Progenitor cell of endocrine pancreas (in vitro differentiated cells): ENCODE measurements at places on chromosomes 12 and 14. TPM values are rescaled to one million over a fixed set of nuclear protein-coding genes. Genes with fewer than 3 reads are reported as not detected.

- DNase-seq, result no peak
These were observed 185.8 kb upstream of the SOX5 start for GRCh38 chr12:24135158-24135850.

- DNase-seq, result no peak
These were observed 34.0 kb downstream of the CHGA start for GRCh38 chr14:92956961-92957360.

DNA sequence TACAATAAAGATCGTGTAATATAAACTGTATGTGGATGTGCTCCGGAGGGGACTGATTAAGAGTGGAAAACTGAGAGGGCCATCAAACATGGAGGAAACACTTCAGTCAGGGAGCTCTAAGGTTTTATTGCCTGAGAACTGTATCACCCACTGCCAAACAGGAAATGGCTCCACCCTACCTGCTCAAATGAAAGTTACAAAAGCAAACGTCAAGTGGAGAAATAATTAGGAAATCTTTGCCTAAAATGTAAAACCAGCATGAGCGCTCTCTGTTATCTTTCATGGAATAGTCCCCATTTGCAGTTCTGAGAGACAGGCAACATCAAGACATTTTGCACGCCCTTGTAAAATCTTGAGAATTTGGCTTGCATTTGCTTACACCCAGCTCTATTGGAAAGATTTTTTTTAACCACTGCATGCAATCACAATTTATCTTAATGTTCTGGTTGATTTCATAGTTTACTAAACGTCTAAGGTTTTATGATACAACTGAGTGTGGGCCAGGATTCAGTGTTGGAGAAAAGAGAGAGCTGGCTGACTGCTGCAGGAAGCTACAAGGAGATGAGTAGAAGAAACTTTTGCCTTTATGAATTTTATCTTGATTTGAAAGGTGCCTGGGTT is 344.0 kb upstream of the PRICKLE1 start:
- no peak for DNase-seq

- no peak for DNase-seq
These were observed 178.6 kb upstream of the PDE3A start for GRCh38 chr12:20189767-20190166.

DNA sequence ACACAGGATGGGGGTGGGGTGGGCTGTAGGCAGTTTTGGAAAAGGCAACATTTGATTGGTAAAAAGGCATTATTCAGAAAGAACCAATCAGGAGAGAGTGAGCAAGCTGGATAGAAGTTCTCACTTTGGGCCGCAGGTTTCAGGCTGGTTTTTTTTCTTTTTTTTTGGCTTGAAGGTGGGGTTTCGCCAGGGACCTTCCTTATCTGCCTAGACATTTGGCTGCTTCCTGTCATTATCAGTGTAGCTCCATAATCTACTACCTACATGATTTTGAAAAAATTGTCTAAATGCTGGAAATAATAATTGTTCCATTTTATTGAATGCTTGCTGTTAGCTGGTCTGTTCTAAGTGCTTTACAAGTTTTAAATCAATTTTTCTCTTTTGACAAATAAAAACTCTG is 649.0 kb downstream of the TMTC2 start:
- no peak for DNase-seq

DNA sequence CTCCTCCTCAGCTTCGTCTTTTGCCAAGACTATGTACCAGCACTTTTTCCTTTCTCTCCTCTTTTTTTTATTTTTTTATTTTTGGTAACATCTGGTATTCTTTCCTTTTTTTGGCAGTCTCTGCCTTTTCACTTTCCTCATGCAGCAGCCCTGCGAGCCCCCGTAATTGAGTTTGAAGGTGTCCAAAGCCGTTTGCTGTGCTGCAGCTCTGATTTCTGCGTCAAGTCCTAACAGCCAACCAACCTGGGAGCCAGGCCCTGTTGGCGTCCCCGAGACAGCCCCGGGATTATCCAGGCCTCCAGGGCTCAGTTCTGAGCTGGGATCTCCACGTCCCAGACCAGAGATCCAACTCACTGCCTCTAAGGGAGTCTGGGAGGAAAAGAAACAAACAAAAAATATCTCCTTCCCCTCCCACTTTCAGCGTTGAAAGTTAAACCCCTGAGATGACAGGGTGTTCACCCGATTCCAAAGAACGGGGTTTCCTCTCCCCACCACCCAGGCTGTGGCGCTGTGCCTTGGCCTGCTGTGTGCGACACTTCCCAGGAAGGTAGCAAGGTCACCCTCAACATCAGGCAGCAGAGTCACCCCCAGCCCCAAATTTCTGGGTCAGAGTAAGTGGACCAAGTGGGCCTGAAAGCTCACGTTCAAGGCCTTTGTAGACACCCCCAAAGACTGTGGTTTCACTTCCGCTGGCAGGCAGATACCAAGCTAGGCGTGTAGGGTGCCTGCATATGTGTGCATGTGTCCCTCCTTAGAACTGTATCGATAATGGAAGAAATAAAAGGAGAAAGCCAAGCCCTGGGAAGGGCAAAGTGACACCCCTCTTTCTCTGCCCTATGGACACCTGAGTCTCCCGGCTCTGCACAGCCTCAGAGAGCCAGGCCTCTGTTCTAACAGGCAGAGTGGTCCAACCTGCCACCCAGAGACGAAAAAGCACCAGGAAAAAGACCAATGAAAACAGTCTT is 11.1 kb downstream of the BCL11B start:
- no peak for DNase-seq

DNA sequence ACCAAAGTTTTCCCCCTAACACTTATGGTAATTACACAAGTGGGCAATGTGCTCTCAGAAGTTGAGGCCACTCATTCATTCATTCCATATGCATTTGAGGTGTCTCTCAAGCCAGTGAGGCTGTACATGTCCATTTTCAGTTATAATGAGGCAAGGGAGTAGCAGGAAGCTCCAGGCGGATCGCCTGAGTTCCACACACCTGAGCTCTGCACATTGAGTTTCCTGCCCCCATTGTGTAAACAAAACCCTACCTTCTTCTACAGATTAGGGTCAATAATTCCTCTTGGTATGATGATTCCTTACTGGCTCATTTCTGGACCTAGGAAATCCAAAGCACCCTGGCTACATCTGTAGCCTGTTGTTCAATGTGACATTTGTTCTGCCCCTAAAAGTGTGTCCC is 555.3 kb downstream of the MED13L start:
- no peak for DNase-seq

- DNase-seq, result no peak
These were observed 23.1 kb downstream of the MAX start for GRCh38 chr14:65079201-65079600.

GRCh38 chr12:48286665-48287064 is 64.1 kb downstream of the ZNF641 start:
- no peak for DNase-seq

DNA sequence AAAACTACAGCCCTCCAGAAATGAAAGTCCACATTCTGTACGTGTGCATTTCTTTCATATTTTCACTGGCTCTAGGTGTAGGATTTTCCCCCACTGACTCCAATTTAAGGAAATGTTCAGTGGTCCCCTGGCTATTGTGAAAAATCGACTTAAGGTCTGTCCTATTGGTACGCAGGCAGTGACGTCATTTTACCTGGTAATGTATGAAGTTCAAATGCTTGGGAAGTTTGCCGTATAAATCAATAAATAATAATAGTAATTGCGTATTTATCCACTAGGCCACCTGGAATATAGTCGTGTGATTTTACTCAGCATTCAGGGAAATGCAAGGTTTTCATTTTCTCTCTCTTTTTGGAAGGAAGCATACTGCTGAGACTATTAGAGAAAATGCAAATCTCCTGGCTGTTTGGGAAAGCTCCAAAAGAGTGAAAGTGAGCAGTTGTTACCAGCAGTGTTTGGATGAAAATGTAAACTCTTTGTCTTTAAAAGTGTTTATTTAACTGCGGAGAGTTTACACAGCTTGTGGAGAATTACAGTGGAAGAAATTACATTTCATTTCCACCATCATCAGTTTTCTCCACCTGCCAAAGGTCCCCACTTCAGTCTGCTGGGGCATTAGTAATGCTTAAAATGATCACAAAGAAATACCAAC is 107.0 kb downstream of the EXOC5 start:
- no peak for DNase-seq

DNA sequence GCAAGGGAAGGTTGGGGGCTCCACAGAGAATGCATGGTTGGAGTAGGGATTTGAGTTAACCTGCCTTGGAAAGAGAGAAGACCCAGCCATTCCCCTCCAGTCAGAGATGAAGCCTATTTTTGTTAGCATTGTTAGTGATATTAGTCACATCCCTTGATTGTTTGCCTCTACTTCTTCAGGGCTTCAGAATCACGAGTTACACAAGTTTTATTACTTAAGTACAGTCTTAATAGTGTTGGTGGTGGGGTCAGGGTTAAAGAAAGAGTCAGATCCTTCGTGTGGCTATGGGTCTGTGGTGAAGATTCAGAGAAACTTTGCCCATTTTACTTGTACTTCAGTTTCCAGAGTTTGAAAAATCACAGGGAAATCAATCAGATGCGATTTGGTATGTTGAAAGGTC is 363.1 kb downstream of the LRIG3 start:
- no peak for DNase-seq

DNA sequence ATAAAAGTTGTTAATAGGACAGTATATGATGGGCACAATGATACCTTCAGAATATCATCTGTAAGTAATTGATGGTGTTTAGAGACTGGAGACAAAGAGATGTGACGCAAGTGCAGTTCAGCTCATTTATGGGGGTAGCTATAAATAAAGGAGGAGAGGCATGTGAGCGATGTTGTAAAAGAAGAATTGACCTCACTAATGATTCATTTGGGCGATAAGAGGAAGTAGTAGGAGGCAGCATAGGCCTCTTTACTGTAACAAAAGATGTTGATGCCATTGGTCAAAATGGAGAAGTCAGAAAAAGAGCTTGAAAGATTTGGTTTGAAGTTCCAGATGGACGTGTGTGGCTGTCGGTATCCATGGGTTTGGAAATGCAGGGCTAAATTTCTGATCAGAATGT is 70.0 kb downstream of the FLRT2 start:
- no peak for DNase-seq

The MYO1H gene
- 0.51 and 0.77 TPM in 2 replicates for total RNA-seq

DNA sequence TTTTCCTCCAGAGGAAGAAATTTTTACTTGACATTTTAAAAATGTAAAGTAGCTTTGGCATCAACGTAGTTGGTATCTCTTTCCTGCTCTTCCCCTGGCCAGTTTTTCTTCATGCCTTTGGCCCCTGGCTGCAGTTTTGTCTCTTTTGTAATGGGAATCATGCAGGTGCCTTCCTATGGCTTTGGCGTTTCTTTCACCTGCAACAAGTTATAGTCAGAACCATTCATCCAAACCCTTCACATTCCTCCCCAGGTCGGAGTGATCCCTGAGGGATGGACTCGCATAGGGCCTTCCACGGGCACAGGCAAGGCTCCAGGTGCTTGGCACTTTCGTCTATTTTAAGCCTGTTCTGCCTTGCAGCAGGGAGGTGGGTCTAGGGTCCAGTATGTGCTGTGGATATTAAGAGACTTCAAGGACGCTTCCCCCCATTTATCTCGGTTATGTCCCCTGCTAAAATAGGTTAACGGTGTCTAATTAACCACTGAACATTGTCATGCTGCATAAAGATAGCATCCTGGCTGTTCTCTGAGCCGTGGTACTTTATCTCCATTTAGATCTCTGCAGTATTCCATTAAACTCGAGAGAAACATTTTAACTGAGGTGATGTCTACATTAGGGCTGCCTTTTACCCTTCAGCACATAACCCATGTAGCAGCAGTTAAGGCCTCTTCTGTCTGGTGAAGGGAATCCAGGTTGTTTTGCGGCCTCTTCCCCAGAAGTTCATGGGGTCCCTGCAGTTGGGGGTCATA is 66.3 kb downstream of the IFT43 start:
- DNase-seq, result no peak

The APOLD1 gene
- total RNA-seq, result 5.3 and 5.4 TPM in 2 replicates

DNA sequence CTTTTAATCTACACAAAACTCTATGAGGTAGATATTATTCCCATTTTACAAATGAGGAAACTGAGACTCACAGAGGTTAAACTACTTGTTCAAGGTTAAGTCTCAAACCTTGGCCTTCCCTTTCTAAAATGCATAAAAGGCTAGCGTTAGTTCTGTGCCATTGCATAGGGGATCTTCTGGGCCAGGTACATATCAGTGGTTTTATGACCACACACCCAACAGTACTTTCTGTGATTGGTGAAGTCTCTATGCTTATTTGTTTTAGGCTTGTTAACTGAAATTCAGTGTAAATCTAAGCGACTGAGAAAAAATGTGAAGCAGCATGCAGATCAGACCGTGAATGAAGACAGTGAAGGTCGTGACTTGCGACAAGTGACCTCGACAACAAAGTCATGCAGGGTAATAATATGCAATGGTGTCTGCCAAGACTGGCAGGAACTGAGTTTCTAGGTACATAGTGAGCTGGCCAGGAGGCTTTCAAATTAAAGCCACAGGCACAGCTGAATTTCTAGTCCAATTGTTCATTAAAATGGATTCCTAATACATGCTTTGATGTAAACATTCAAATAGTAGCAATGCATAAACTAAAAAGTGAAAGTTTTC is 38.8 kb upstream of the GAS2L3 start:
- DNase-seq, result no peak

GRCh38 chr14:25833341-25834126 is 764.3 kb downstream of the NOVA1 start:
- DNase-seq, result peak; percentile 31

DNA sequence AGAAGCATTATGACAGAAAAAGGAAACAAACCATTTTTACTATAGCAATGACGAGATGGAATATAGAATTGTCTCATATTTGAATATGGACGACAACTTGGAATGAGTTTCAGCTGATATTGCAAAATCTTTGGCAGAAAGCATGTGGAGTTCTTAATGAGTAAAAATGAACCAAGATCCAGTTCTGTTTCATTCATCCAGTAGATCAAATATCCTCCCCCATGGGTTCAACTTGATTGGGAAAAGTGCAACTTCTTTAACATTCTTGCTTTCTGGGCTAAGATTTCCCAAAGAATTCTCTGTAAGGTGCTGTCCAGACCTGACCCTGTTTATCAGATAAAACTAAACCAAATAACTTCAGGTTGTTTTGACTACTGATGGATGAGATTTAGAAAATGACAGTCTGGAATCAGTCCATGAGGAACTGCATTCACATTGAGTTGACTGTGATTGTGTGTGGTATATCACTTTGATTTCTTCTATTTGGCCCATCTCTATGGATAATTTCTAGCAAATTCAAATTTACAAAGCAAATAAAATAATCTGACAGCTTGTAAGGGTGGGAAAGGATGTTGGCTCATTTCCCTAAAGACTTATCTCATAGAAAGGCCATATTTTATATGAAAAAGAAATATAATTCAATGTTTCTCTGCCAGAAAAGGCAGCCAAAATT is 267.4 kb downstream of the ADAMTS20 start:
- DNase-seq, result no peak
